Left renal cortex interstitium (tissue), 4 donors: ENCODE measurements at places on chromosomes 12 and 14. TPM values are rescaled to one million over a fixed set of nuclear protein-coding genes. Genes with fewer than 3 reads are reported as not detected.

DNA sequence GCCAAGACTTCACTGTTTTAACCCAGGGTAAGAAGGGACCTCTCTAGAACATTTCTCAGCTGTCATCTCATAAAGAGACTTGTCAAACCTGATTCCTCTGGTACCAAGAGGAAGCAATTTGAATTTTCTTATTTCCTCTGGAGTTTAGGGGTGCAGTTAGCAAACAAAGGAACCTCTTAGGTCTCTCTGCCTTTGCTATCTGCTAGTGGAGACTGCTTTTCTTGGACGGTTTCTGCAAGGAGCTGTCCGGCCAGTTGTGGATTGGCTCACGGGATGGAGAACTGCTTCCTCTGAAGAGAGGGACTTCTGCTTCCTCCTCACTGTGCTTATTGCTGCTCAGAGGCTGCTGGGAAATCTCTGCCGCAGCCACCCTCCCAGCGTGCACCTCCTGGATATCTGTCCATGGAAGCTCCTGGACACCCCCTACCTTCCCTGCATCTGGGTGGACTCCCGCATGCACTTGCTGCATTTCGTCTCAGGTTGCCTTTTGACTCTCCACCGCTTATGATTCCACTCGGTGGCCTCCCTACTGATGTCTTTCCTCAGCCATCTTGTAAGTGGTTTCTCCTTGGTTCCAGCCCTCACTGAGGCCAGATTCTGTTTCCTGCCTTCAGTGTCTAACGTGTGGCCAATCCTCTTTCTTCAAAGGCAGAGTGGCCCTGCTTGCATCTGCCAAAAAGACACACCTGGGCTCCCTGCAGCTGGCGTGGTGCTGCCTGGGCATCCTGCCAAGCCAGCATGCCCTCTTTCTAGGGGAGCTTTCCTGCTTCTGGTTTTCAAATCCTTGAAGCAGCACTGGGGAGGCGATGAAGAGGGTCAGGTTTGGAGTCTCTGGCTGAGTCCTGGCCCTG is 187.3 kb downstream of the CHST11 start:
- DNase-seq, result no peak

DNA sequence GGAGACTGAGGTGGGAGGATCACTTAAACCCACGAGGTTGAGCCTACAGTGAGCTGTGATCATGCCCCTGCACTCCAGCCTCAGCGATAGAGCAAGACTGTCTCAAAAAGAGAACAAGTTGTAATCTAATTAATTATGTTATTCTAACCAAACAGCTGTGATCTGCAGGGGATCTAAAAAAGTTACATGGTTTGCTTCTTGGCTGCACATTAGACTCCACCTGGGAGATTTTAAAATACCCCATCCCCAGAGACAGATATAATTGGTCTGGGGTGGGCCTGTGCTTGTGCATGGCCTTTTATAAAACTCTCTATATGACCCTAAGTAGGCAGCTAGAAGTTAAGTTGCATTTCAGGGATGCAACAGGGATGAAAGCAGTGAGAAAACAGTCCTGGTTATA is 76.7 kb downstream of the SCAF11 start:
- no peak for DNase-seq

DNA sequence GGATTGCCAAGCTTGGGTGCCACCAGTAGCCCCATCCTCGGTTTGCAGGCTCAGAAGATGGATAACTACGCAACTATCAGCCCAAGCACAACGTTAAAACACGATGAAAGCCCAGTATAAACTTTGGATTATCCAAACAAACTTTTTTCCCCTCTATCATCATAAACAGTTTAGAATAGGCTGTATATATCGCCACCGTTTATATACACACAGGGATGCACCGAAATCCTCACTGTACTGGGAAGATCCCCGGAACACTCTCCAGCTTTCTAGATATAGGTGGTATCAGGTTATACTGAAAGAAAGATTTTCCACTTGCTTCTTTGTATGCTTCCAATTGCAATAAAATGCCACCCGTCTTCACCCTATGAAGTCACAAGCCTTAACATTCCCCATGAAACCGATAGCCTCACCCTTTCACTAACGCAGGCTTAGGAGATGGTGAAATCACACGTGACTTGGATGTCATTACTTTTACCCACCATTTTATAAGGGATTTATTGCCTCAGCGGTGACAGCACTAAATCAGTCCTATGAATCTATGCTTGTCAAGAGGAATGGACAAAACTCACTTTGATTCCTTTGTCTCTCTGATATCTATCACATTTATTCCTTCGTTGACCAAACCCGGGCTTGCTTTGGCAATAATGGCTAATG is 207.6 kb upstream of the FOXN3 start:
- DNase-seq, result no peak

- DNase-seq, result no peak
Measured at GRCh38 chr12:88884600-88884999, 304.3 kb upstream of the KITLG start.

- no peak for DNase-seq
Measured at GRCh38 chr12:7161811-7162210, 27.7 kb upstream of the PEX5 start.

- DNase-seq, result no peak
Measured at GRCh38 chr14:24874514-24875202, 175.3 kb downstream of the STXBP6 start.

DNA sequence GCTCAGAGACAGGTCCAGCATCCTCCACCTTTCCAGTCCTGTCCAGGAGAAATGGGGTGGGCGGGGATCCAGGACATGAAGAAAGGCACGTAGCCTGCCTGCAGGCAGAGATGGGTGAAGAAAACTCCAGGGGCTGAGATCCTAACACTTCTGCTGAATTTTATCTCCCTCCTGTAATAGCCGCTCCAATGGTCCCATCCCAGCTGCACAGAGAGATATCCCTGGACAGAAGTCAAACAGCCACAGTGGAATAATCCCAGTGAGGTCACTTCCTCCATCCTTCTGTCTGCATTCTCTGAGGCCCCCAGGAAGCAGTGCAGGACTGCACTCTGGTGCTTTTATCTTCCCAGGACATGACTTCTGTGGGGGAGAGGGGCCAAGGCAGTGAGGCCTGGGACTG is 26.3 kb downstream of the KRT18 start:
- DNase-seq, result no peak

- DNase-seq, result no peak
Measured at GRCh38 chr14:33857650-33858049, 93.2 kb downstream of the EGLN3 start.

- DNase-seq, result no peak
Measured at GRCh38 chr14:99321955-99322730, 50.1 kb upstream of the BCL11B start.

DNA sequence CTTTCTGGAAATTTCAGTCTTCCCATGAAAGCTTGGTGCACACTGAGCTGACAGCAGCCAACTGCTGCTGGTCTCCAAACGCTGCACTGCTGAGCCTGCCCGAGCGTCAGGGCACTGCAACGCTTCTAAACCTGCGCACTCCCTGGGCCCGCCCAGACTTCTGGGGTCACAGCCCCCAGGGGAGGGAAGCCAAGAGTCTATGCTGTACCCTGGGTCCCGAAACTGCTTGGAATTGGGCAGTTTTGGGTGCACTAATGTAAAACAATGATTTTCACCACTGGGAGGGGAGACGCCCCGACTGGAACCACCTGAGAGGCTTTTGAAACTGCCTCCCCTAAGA is 32.0 kb downstream of the CCDC92 start:
- no peak for DNase-seq

DNA sequence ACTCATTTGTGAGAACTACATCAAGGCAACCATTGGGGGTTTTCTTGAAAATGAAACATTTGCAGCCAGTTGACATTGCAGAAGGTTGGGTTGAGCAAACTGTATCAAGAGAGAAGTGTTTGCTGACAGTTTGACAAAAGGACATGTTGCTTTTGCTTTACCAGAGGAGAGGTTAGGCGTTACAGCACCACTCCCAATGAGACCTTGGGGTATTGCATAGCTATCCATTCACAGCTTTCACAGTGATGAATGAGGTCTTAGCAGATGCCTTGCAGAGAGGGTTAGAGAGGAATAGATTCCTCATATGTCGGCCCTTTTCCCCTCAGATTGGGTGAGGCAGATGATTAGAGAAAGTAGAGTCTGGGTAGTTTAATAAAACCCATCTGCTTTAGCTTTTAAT is 988.9 kb upstream of the FLRT2 start:
- no peak for DNase-seq

DNA sequence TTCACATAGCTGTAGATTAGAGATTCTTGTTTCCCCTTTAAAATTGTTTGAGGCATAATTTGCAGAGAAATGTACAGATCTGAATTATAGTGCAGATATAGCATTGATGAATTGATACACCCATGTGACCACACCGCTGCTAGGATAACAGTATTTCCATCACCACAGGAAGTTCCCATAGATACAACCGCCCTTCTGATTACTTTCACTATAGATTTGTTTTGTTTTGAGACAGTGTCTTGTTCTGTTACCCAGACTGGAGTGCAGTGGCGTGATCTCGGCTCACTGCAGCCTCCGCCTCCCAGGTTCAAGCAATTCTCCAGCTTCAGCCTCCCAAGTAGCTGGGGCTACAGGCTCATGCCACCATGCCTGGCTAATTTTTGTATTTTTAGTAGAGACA is 8.8 kb upstream of the ASPG start:
- DNase-seq, result no peak

GRCh38 chr12:26809611-26810285 is 23.2 kb downstream of the ITPR2 start:
- DNase-seq, result no peak

DNA sequence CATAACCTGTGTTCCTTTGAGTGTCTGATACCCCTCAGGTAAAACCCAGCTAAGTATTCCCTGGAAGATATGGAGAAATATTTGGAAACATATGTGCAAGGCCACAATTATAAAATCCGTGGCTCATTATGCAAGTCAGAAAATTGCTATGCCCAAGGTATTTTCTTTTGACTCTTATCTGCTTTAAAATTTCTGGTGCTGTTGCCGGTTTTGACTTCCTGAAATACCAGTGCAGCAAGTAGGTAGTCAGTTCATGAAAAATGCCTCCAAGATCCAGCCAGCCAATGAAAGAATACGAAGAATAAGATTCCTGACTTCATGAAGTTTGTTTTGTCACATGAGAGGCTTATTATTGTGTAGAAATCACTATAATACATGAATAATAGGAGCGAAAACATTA is 20.2 kb upstream of the FUT8 start:
- DNase-seq, result no peak

DNA sequence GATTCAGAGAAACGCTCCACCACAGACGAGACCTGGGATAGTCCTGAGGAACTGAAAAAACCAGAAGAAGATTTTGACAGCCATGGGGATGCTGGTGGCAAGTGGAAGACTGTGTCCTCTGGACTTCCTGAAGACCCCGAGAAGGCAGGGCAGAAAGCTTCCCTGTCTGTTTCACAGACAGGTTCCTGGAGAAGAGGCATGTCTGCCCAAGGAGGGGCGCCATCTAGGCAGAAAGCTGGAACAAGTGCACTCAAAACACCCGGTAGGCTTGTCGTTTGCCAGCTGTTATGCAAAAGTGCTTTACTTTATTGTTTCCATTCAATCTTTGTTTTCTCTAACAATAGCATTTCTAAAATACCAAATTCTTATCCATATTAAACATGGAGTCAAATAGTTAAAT is 287.3 kb downstream of the NAV3 start:
- no peak for DNase-seq

GRCh38 chr12:16325426-16325825 is 22.0 kb upstream of the MGST1 start:
- DNase-seq, result no peak

GRCh38 chr12:111175396-111176094 is 193.3 kb downstream of the PHETA1 start:
- no peak for DNase-seq

DNA sequence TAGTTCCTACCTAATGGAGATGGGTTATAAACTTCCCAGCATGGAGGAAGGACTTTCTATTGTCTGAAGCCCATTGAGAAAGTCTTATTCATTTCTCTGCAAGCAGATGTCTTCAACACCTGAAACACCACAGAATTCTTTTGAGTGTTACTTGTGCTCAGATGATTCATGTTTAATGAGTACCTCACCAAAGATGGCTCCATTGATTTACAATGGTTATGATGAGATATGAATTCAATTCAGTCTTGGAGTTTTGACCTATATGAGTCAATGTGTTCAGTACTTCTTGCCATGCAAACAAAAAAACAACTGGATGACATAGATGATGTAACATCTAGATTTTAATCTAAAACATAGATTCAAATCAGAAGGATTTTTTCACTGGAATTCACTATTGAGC is 15.4 kb upstream of the PAWR start:
- no peak for DNase-seq

DNA sequence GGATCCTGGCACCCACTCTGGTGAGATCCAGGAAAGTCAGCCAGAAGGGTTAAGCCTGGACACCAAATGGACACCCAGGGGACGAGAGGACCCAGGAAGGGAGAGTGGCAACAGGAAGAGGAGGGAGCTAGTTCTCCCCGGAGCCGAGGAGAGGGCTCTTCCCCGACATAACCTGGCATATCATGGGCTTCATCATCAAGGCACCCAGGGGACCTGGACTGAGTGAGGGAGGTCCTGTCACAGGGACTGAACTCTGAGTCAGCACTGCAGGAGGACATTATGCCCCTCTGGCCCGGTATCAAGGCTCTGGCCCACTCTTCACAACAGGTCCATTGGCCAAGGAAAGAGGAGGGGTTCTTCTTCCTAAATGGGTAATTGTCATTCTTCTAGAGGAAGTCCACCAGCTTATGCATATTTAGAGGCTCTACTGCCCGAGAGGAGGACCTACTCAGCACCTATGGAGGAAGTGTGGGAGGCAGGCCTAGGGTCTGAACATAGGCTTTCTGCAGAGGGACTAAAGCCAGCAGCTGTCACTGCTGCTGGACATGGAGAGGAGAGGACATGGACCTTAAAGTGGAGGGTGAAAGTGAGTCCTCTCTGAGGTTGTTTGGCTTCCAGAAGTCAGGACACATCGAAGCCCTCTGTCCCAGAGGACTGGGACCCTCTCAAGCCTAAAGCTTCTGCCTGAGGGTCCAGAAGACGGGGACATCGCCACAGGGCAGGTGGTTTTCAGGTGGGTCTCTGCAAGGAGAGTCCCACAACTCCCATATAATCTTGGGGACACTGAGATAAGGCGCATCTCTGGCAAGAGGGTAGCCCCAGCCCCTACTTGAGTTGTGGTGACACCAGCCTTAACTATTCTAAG is 18.6 kb downstream of the ISCA2 start:
- DNase-seq, result no peak

- DNase-seq, result no peak
Measured at GRCh38 chr14:75428230-75429104, 645 bp downstream of the JDP2 start.

- DNase-seq, result no peak
Measured at GRCh38 chr14:66982247-66982646, 207.0 kb upstream of the GARIN2 start.

GRCh38 chr14:44846232-44846824 is 115.4 kb downstream of the KLHL28 start:
- DNase-seq, result no peak

RERGL gene
- 11.3 TPM for polyA plus RNA-seq

INHBE gene
- polyA plus RNA-seq, result 0.65 TPM

NFATC4 gene
- 74.4 TPM for polyA plus RNA-seq

MAPKAPK5 gene
- polyA plus RNA-seq, result 42.4 TPM

ACTN1 gene
- 71.6 TPM for polyA plus RNA-seq

LHX5 gene
- not detected for polyA plus RNA-seq

CLEC2B gene
- polyA plus RNA-seq, result 4.2 TPM

RIN3 gene
- 7.1 TPM for polyA plus RNA-seq

NGB gene
- polyA plus RNA-seq, result not detected

LRCOL1 gene
- 1.5 TPM for polyA plus RNA-seq

PIK3C2G gene
- 4.9 TPM for polyA plus RNA-seq

TSHR gene
- polyA plus RNA-seq, result 0.17 TPM

SETD3 gene
- 59.9 TPM for polyA plus RNA-seq

KRT83 gene
- not detected for polyA plus RNA-seq

INF2 gene
- 60.1 TPM for polyA plus RNA-seq

OLR1 gene
- 1.2 TPM for polyA plus RNA-seq
